ENCODE measurements at places on chromosomes 1 and 21.

DNA sequence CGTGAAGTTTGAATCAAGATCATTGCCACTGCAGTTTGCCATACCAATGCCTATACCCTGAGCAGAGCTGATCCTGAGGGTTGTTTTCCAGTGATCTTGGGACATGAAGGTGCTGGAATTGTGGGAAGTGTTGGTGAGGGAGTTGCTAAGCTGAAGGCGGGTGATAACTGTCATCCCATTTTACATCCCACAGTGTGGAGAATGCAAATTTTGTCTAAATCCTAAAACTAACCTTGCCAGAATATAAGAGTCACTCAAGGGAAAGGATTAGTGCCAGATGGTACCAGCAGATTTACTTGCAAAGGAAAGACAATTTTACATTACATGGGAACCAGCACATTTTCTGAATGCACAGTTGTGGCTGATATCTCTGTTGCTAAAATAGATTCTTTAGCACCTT, 78.6 kb downstream of the FMN2 start:
- no peak for DNase-seq

DNA sequence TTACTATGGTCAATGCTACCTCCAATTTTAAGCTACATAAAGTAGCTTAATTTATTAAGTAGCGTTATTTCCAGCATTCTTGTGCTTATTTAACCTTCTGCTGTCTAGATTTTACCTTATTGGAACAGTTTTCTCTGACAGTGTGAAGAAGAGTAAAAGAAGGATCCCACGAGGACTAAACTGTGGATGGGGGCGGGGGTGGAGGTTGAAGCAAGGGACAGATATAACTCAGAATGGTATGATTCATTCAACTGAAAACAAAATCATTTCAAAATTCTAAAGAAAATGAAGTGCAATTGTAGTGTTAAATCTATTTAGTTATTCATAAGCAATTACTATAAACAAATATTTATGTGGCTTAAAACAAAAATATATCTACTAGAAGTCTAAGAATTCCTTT, 11.5 kb upstream of the VAV3 start:
- no peak for DNase-seq

GRCh38 chr1:27940297-27940696, 5.5 kb downstream of the SMPDL3B start:
- peak; percentile 83 for DNase-seq

DNA sequence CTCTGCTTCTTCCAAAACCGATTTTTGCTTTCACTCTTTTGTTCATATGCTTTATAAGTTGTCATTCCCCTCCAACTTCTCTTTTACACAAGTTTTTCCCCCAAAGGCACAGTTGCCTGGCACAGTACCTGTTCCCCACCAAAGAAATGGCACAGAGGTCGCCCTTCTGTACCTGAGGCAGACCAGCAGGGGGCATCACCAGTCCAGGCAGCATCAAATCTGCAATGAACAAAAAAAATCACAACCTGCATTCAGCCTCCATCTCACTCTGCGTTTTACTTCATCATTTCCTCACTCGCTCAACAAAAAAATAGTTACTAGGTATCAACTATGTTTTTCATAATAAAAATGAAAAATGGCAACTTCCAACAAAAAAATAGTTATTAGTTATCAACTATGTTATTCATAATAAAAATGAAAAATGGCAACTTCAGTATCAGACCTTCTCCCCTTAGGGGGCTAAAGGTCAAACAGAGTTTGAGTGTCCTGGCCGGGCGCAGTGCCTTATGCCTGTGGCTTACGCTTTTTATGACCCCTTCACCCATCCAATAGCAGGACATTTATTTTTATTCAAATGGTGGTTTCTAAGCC, 4.1 kb downstream of the EIF2D start:
- DNase-seq: peak; percentile 68

Measured in CD4-positive, alpha-beta T cell treated with Interleukin-17A for 1 hour (primary cell).